ENCODE measurements at places on chromosomes 16 and 17.

- H3K36me3 ChIP-seq = no peaks in the 10 kb centered on the region
- no peak overlapping the region for H3K4me3 ChIP-seq
- H3K4me1 ChIP-seq = no peaks in the 10 kb centered on the region
- H3K27me3 ChIP-seq = no peaks in the 10 kb centered on the region
Measured at GRCh38 chr16:64185954-64186353, 935.9 kb downstream of the CDH11 start.

DNA sequence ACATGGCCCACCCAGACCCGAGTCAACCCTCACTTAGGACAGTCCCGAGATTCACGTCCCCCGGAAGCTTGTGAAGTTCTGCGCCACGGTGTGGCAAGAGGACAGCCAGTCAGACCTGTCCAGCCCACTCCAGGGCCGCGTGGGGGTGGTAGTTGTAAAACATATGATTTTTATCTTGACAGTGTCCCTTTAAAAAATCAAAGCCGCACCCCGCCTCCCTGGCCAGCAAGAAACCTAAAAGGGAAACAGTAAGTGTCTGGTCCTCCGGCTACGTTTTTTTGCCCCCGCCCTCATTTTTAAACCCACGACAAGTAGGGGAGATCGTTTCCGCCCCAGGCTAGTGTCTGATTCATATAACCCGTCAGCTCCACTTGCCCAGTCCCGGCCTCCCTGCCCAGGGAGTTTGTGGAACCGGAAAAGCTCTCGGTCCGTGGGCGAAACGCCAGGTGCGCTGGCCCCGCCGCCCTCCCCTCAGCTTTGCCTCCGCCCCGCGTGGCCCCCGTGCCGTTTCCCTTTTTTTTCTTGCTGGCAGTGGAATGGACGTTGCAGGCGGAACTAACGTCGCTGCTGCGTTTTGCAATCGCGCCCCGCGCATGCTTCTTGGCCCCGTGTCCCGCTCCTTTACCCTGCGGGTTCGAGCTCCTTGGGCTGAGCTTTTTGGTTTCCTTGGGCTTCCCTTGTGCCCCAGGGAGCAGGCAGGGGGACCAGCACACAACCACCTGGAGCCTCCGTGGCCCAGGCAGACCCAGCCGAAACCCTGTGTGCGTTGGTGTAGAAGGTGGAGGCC lies 13.3 kb upstream of the NUDT16L1 start:
- H3K4me3 ChIP-seq = peak overlapping the region; percentile 72
- peaks cover 4% of the 10 kb centered on the region for H3K4me1 ChIP-seq
- H3K36me3 ChIP-seq = peaks cover 39% of the 10 kb centered on the region
- H3K27ac ChIP-seq = peak overlapping the region; percentile 82
- no peaks in the 10 kb centered on the region for H3K27me3 ChIP-seq

GRCh38 chr16:66486773-66487579 lies 59.9 kb downstream of the BEAN1 start:
- peak; percentile 95 for DNase-seq
- no peaks in the 10 kb centered on the region for H3K27me3 ChIP-seq
- H3K4me1 ChIP-seq = peaks cover 25% of the 10 kb centered on the region

- H3K4me3 ChIP-seq = peak overlapping the region; percentile 11
- H3K4me1 ChIP-seq = no peaks in the 10 kb centered on the region
- H3K27me3 ChIP-seq = peaks cover 55% of the 10 kb centered on the region
- no peak overlapping the region for H3K27ac ChIP-seq
- H3K36me3 ChIP-seq = no peaks in the 10 kb centered on the region
Measured at GRCh38 chr17:49469831-49470810, 25.0 kb upstream of the NGFR start.

DNA sequence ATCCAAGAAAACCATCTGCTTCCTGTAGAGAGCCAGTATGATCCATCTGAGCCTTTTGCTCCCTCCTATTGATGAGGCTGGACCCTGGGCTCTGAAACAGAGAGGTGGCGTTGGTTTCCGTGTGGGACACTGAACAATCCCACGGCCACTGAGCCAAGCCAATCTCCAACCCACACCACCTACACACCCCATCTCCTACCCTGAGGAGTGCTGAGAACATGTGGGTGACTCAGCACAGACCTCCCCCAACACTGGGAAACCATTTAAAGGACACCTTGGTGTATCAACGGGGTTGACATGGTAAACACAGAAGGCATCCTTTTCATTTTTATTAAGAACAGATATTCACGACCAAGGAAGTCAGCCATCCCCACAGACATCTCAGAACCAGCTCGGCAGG lies 332.1 kb downstream of the SLC39A11 start:
- DNase-seq = no peak
- no peaks in the 10 kb centered on the region for H3K36me3 ChIP-seq
- H3K27me3 ChIP-seq = no peaks in the 10 kb centered on the region
- peaks cover 7% of the 10 kb centered on the region for H3K4me1 ChIP-seq
